ENCODE measurements at places on chromosomes 7 and 10. TPM values are rescaled to one million over a fixed set of nuclear protein-coding genes. Genes with fewer than 3 reads are reported as not detected.

ZNF92 gene
- 12.2 TPM for total RNA-seq

KCP gene
- not detected for total RNA-seq

NYAP1 gene
- total RNA-seq, result 1.2 TPM

GPR26 gene
- not detected for total RNA-seq

SEMA3E gene
- 23.9 TPM for total RNA-seq

OPTN gene
- total RNA-seq, result 13.2 TPM

VWA2 gene
- total RNA-seq, result not detected

PIP gene
- not detected for total RNA-seq

CRCP gene
- total RNA-seq, result 26.6 TPM

ZCWPW1 gene
- 0.75 TPM for total RNA-seq

DNA sequence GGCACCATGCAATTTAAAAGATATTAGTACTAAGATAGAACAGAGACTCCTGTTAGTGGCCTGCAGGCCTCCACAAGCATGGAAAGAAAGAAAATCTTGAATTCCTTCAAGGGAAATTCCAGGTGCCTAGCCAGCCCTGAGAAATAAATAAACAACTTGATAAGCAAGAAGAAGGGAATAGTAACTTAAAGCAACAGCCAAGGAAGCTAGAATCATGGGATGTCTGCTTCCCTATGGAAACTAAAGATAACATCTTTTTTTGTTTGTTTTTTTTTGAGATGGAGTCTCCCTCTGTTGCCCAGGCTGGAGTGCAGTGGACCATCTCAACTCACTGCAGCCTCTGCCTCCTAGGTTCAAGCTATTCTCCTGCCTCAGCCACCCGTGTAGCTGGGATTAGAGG lies 128.6 kb downstream of the SKIDA1 start:
- no peak for DNase-seq

- no peak for DNase-seq
Measured at GRCh38 chr7:34841326-34841725, 183.3 kb downstream of the NPSR1 start.

- no peak for DNase-seq
Measured at GRCh38 chr10:44929356-44930255, 18.5 kb downstream of the TMEM72 start.

GRCh38 chr7:102860351-102860811 lies 52.4 kb upstream of the LRRC17 start:
- no peak for DNase-seq

- DNase-seq, result no peak
Measured at GRCh38 chr10:128156999-128157755, 31.0 kb upstream of the MKI67 start.

DNA sequence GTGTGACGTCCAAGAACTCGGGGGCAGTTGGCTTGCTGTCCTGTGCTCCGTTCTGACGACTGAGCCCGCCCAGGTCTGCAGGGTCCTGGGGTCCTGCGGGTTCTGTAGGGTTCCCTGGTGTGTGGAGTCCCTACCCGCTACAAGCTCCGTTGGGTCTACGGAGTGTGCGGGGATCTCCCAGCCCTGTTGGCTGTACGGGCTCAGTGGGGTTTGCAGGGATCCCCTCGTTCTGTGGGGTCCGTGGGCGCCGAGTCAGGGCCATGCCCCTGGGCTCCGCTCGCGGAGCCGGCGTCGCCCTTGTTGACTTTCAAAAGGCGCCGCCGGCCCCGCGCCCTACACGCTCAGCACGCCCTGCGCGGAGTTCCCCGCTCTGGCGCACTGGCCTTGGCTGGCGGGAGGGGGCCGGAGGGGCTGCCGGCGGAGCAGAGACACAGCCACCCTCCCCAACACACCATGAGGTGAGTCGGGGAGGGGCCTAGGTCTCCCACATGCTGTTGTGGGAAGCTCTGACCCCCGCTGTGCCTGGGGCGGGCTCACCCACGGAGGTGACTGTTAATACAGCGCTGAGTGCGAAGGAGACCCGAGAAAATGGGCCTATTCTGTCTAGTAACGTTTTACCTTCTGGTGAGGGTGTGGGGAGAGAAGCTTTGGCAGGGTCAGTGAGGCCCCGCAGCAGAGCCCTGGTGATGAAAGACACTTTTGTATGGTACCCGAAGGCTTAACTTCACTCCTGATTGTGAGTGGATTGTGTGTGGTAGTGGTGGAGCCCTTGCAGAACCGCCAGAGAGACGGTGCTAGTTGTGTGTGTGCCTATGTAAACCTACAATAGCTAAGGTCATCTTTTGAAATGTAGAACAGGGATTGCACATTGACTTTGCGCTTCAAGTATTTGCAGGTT lies 8.1 kb downstream of the TASOR2 start:
- no peak for DNase-seq

DNA sequence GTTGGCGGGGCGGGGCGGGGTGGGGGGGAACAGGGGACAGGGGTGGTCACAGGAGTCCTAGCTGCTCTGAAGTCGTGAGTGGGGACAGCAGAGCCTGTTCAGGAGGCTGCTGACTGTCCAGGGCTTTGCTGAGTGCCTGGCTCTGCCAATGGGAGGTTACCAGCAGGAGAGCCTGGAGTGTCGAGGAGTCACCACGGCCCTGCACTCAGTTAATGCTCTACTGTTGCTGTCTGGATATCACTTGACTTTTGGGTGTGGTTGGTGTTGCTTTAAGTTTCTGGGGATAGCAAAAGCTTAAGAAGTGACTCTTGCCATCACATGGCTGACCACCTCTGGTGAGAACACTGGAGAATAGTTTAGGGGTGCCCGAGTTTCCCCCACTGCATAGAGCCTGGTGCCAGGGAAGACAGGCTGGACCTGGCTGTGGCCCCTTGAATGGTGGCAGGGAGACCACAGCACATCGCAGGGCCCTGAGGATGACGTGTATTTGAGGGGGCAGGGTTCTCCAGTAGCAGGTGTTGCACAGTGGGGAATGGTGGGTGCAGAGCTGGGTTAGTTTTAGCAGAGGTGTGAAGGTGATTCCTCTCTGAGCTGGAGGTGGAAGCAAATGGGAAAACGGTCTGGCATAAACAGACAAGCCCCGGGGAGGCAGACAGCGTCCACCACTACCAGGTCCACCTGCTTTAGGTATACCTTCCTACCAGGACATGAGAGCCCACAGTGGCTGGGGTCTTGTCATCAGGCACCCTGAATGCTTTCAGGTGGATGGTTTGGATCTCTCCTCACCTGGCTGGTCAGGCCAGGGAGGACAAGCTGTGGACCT lies 54.2 kb upstream of the CAMK2B start:
- DNase-seq, result no peak

DNA sequence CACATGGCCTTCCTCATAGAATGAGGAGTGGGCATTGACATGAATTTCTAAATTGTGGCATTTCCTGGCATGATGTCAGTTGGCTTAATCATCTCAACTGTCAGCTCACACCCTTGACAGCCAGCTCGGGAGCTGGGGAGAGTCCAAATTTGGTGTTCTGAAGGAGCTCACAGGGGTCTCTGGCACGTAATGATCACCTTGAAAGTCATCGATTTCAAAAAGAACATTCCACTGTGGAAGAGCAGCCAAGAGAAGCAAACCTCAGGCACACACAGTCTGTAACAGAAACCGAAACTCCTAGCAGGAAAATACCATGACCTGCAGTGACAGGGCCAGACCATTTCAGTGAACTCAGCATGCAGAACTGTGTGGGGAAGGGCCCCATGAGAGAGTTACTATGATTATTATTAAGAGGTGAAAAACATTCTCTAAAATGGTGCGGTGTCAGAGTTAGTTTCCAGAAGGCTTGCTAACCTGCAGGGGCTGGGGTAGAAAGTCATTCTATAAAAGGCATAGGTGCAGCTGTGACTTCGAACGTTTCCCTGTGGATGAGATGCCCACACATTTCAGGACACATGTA lies 26.4 kb upstream of the KLF6 start:
- no peak for DNase-seq

- DNase-seq, result no peak
Measured at GRCh38 chr10:28806951-28807759, 129.8 kb downstream of the BAMBI start.

DNA sequence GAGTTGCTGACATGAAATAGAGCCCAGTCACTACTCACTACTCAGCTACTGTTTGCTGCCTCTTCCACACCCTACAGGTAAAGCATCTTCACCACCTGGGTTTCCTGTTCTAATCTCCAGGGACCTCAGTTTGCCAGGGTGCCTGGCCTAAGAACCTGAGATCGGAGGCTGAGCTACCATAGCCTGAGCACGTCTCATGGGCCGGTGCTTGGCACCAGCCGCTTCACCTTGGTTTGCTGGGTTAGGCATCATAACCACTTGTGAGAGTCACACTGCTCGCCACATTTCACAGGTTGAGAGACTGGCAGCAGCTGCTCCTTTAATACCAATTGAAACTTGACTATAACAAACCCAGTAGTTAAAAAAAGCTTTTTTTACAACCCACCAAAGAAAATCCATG lies 75.1 kb downstream of the EMX2 start:
- no peak for DNase-seq

GRCh38 chr7:157970744-157971143 lies 616.9 kb downstream of the PTPRN2 start:
- DNase-seq, result no peak

- DNase-seq, result peak; percentile 36
Measured at GRCh38 chr7:112411186-112411795, 39.0 kb upstream of the IFRD1 start.

- DNase-seq, result no peak
Measured at GRCh38 chr7:80070391-80070790, 64.2 kb upstream of the GNAI1 start.

DNA sequence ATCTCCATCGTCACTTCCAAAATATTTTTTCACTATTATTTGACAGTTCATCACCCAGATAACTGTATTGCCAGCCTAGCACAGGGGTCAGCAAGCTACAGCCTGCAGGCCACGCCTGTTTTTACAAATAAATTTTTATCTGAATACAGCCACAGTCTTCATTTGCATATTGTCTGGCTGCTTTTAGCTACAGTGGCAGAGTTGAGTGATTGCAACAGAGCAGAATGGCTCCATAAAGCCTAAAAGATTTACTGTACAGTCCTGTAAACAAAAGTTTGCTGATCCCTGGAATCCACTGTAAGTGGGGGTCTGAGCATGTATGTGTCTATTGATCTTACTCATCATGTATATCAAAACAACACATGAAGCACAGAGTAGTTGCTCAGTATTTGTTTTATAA lies 45.9 kb upstream of the GNAI1 start:
- DNase-seq, result no peak

GRCh38 chr10:114874827-114875411 lies 53.3 kb downstream of the FHIP2A start:
- DNase-seq, result no peak

DNA sequence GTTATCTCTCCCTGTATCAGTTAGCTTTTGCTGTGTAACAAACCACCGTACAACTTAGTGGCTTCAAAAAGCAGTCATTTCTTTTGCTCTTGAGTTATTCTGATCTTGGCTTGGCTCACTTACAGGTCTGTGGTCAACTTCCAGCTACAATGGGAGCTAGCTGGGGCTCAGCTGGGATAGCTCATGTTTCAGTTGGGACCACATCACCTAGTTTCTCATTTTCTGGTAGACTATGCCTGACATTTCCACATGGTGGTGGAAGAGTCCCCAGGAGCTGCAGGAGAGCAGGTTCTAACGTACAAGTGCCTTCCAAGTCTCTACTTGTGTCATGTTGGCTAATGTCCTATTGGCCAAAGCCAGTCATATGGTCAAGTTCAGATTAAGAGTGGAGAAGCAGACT lies 25.8 kb upstream of the PIP4K2A start:
- DNase-seq, result no peak

DNA sequence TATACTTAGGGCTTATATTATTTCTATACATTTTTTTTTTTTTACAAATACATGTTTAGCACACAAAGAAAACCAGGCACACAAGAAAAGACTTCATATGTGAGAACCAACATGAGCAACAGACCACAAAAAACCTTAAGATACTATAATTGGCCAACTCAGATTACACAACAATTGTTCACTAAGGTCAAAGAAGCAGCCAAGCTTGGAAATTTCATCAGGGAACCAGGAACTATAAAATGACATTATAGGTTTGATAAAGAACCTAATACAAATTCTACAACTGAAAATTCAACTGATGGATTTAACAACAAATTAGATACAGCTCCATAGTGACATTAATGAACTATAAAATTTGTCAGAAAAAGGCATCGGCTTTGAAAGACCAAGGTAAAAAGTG lies 4.4 kb upstream of the LUC7L2 start:
- DNase-seq, result no peak

DNA sequence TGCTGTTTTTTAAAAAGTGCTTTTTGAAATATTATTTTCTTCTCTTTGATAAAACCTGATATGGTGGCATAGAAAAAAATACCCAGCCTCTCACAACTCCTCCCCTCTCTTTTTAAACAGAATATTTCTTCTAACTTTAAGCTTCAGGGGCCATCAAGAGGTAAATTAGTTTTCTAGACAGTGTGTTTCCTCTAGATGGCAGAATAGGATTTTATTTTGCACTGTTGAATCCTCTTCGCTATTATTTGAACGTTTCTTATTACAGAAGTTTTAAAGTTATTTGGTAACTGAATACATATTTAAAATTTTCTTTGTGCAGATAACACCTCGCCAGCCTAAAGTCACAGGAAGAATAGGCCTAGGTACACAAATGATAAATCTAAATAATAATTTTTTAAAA lies 30.3 kb downstream of the ARL5B start:
- peak; percentile 23 for DNase-seq

GRCh38 chr10:76422769-76423168 lies 991.3 kb downstream of the LRMDA start:
- DNase-seq, result no peak

GRCh38 chr10:96921655-96922054 lies 89.6 kb downstream of the LCOR start:
- no peak for DNase-seq

GRCh38 chr10:10479465-10479864 lies 538.2 kb upstream of the CELF2 start:
- no peak for DNase-seq

DNA sequence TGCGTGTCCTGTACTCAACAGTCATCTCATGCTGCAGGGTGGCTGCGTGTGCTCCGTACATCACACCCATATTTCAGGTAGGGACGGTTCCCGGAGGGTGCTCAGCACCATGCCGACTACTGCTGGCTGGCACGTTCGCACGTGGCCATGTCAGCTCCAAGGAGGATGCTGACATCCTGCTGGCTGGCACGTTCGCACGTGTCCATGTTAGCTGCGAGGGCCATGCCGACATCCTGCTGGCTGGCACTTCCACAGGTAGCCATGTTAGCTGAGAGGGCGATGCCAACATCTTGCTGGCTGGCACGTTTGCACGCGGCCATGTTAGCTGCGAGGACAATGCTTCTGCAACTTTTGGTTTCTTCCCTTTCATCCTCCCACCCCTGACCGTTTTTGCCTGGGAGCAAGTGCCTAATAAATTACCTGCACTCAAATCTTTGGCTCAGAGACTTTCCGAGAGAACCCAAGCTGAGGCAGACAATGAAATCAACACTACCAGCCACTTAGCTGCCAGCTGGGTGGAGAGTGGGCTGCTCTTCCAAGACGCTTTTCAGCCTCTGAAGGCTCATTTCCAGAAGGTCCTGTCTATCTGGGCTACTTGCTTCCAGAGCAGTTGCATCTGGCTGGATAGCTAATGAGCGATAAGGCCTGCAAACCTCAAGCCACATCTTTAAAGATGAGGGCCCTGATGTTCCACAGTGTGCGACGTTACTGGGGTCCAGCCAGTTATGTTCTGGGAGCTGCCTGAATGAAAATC lies 104.6 kb downstream of the WDR37 start:
- no peak for DNase-seq
